ENCODE measurements at places on chromosomes 3 and 15.

DNA sequence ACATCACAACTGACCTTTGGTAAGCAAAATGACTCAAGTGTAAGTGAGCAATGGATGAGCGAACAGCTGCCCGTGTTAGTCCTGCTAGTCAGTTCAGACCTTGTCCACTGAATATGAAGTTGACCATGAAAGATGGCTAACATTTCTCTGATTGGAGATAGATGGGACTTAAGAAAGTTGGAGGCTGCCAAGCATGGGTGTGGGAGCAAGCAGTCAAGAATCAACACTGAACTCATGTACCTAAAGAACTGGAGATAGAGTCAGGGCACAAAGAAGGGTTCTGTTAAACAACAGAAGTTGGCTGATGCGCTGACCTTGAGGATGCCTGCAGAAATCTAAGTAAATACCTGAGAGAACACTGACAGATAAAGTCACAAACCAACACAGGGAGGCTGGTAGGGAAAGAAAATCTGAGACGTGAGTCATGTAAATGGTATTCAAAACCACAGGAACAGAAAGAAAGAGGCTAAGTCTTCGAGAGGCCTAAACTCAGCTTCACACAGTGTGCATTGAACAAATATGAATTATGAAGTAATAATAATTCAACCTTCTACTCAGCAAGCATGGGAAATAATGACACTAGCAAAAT lies 30.7 kb upstream of the ANPEP start:
- DNase-seq = no peak

- no peak for DNase-seq
Observed at GRCh38 chr3:133426721-133427120, 26.9 kb downstream of the BFSP2 start.

GRCh38 chr3:149534671-149535332 lies 60.3 kb downstream of the TM4SF4 start:
- DNase-seq = no peak

DNA sequence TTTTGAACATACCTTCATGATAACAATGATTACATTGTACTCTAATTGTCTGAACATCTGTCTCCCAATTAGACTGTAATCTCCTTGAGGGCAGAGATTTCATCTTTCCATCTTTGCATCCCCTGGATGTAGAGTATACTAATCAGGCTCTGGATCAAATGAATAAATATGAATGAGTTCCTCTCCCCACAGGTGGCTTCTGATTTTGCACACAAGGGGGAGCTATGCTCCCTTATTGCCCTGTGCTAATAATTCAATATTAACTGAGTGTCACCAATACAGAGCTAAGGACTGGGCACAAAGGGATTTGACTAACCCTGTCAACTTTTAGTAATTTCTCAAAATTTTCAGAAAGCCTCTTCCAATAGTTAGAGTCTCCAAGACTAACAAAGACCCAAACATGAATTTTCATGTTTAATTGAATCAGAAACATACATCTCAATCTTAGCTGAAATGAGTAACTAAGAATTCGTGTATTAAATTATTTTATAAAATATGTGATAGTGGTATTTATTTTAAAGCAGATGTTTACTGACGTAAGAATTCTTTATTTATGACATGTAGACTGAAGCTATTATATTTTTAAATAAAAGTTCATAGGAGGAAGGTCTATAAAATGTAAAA lies 3.0 kb downstream of the DUOXA1 start:
- no peak for DNase-seq
